ENCODE measurements at places on chromosomes 3 and 15.

DNA sequence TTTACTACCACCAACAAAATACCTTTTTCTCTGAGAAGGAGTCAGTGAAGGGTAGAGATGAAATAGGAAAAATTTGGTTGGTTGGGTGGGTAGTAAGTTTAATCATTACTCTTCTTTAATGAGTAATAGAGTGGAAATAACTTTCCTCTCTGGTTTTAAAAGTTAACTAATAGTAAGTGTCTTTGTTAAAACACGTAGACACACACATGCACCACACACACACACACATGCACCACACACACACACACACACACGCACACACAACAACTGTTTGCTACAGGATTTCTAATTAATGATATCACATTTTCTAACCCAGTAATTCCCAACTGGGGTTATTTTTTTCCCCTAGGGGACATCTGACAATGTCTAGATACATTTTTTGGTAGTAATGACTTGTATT lies 84.1 kb downstream of the CHL1 start:
- no peak for DNase-seq

GRCh38 chr3:70550723-70551319 lies 238.4 kb upstream of the MDFIC2 start:
- DNase-seq, result peak; percentile 21

DNA sequence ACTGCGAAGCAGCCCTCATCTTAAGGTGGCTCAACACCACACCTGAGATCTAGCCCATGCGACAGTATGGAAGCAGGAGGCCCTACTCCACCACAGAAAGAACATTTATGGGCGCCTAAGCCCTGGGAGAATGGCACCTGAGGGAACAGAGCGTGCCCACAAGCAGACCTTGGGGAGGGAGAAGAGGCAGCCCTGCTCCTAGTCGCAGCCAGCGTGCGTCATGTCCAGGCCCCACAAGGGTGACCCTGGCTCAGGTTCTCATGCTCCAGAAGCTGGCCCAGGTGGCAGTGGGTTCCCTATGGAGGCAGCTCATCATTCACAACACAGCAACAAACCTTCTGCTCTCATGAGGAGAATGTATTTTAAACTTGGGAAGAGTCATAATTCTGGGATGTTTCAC lies 19.3 kb upstream of the ANPEP start:
- no peak for DNase-seq

DNA sequence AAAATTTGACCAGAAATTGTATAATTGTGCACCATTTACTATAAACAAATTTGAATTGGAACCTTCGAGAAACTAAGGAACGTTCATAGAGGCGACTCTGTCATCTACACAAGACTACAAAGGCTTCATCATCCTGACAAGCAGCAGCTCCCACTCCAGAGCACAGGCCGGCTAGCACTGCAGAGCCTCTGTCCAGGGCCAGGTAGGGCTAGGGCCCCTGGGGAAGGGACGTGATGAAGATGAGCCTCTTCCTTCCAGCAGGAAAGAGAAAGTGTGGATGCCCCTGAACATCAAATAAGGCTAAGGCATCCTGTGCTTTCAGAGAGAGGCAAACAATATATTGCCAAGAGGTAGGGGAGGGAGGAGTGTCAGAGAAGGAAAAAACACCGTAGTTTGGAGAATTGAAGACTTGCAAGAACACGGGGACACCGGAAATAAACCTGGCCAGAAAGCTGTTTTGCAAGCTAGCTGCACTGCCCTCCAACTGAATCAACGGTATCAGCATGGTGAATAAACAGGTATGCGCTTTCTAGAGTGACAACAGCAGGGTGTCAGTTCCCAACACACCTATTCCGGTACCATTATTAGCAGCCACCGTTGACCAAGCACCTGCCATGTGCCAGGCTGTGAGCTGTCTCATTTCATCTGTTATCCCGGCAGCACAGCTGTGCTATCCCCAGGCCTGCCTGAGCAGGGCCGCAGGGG lies 12.4 kb downstream of the XXYLT1 start:
- DNase-seq, result no peak

- DNase-seq, result no peak
These were observed 70.9 kb downstream of the ARMC8 start for GRCh38 chr3:138257986-138258385.

- no peak for DNase-seq
These were observed 90.5 kb upstream of the CSPG5 start for GRCh38 chr3:47669026-47669749.

- DNase-seq, result no peak
These were observed 118.2 kb downstream of the NSMCE3 start for GRCh38 chr15:29151484-29151857.

DNA sequence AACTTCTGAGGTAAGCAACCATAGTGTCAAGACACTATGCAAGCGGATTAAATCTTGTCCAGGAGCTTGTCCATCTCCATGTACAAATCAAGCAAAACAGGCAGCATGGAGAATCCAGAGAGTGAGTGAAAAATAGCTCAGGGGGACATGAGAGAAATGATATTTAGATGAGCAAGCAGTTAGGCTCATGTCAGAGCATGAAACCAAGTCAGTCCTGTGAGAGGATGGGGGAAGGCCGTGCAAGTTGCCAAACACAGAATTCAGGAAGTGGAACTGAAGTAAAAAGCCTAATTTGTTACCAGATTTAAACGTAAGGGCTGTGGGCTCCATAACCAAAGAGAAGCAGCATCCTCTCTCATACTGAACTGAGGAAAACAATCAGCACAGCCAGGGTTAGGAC lies 995.9 kb downstream of the MCTP2 start:
- no peak for DNase-seq

GRCh38 chr15:88658972-88659931 lies 20.4 kb downstream of the ISG20 start:
- no peak for DNase-seq

- DNase-seq, result no peak
These were observed 64.2 kb downstream of the TBC1D5 start for GRCh38 chr3:17678116-17678741.
